MCF 10A (cell line): ENCODE measurements at places on chromosomes 3 and 15.

GRCh38 chr15:78077053-78077870, at the start of gene TBC1D2B:
TBC1D2B (minus strand) TSS chr15:78077711; CDS start chr15:78077652, 59 bp downstream.
- H3K4me1 ChIP-seq = peaks cover 25% of the 10 kb centered on the region
- H3K27me3 ChIP-seq = no peaks in the 10 kb centered on the region
- DNase-seq = peak; percentile 41
- H3K36me3 ChIP-seq = peaks cover under 1% of the 10 kb centered on the region
- peak within 1 kb of the TSS; percentile 92 for H3K4me3 ChIP-seq

GRCh38 chr3:81998139-81998755, 236.8 kb upstream of the GBE1 start:
- peaks cover 6% of the 10 kb centered on the region for H3K4me1 ChIP-seq
- no peak overlapping the region for H3K4me3 ChIP-seq
- no peaks in the 10 kb centered on the region for H3K27me3 ChIP-seq
- H3K36me3 ChIP-seq = no peaks in the 10 kb centered on the region
- H3K27ac ChIP-seq = no peak overlapping the region

DNA sequence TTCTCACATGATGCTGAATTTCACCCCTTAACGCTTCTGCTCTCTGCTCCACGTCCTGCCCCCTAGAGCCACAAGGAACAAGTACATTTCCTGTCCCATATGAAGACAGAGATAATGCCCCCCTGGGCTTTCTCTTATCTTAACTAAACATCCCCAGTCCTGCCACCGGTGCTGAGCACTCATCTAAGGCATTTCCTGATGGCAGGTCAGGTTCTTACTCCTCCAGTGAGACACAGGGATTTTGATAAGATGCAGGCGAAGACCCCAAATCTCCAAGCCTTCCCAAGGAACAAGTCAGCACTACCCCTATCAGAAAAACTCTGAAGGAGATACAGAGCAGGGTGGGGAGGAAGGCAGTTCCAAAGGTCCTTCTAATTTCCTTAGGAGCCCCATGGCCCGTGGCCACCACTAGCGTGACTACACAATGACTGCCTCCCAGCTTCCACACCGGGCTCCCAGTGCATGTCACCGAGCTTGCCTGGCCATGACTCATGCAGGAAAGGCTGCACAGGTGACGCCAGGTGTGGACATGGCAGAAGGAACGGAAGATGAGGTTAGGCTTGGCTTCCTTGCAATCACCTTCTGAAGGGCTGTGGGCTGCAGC, 152.9 kb downstream of the XXYLT1 start:
- no peak overlapping the region for H3K27ac ChIP-seq
- no peaks in the 10 kb centered on the region for H3K27me3 ChIP-seq
- no peaks in the 10 kb centered on the region for H3K36me3 ChIP-seq
- no peaks in the 10 kb centered on the region for H3K4me1 ChIP-seq
- peak; percentile 73 for DNase-seq
- no peak overlapping the region for H3K4me3 ChIP-seq

DNA sequence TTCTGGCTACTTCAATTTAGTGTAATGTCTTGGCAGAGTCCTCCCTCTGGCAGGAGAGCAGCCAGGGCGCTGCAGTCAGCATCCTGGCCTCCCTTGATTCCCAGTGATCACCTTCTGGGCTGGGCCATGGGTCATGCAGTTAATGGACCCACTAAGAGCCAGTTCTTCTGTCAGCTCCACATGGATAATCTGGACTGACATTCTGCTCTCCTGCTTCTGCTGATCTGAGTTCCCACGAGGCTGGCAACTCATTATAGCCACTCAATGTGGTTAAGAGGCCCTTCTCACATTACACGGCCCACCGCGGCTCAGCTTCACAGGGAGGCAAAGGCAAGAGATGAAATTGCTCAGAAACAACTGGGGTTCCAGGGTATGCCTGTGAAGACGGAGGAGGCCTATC, 94.0 kb downstream of the WDR76 start:
- no peaks in the 10 kb centered on the region for H3K36me3 ChIP-seq
- no peak for DNase-seq
- no peak overlapping the region for H3K4me3 ChIP-seq
- no peaks in the 10 kb centered on the region for H3K27me3 ChIP-seq
- H3K27ac ChIP-seq = no peak overlapping the region
- H3K4me1 ChIP-seq = peaks cover 9% of the 10 kb centered on the region

DNA sequence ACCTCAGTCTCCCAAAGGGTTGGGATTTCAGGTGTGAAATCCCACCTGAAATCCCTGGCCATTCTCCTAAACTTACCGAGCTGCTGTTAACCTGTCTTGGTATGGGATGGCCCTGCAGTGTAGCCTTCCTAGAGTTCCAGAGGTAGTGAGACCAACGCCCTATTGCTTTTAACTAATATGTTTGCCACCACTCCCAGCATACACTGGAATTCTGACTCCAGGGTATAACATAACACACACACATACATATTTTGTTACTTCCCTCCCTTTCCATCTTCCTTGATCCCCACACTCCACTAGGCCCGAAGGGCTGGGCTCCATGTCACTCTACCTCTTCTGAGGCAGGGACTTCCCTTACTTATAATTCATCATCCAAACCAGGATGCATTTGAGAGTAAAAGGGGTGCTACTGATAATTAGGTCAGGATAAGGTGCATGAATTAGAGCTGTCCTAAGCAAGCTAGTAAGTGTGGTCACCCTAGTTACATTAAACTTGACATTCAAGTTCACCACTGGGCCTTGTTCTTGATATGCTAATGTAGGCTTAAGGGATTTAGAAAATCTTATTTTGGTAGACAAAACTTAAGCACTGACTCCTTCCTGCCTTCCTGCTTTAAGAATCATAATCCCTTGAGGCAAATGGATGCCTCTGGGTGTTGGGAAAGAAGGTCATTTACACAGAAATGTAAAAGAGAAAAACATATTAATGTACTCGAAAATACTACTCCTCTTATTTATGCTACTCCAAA, 317.6 kb downstream of the MAGI1 start:
- H3K36me3 ChIP-seq = no peaks in the 10 kb centered on the region
- H3K27ac ChIP-seq = no peak overlapping the region
- no peak overlapping the region for H3K4me3 ChIP-seq
- no peak for DNase-seq
- H3K27me3 ChIP-seq = no peaks in the 10 kb centered on the region

DNA sequence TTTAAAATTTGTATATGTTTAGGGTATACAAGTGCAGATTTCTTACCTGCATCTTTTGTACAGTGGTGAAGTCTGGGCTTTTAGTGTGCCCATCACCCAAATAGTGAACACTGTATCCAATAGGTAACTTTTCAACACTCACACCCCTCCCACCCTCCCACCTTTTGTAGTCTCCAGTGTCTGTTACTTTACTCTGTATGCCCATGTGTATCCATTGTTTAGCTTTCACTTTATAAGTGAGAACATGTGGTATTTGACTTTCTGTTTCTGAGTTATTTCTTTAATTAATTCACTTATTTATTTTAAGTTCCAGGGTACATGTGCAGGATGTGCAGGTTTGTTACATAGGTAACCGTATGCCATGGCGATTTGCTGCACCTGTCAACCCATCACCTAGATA, 124.8 kb upstream of the NEO1 start:
- H3K27me3 ChIP-seq = peaks cover 79% of the 10 kb centered on the region
- H3K4me3 ChIP-seq = no peak overlapping the region
- no peak overlapping the region for H3K27ac ChIP-seq
- H3K4me1 ChIP-seq = no peaks in the 10 kb centered on the region

GRCh38 chr15:80060356-80061006, 1.0 kb downstream of the ZFAND6 start:
- peak overlapping the region; percentile 84 for H3K27ac ChIP-seq
- DNase-seq = peak; percentile 60
- H3K4me3 ChIP-seq = peak overlapping the region; percentile 87
- H3K27me3 ChIP-seq = no peaks in the 10 kb centered on the region
- peaks cover 22% of the 10 kb centered on the region for H3K4me1 ChIP-seq

DNA sequence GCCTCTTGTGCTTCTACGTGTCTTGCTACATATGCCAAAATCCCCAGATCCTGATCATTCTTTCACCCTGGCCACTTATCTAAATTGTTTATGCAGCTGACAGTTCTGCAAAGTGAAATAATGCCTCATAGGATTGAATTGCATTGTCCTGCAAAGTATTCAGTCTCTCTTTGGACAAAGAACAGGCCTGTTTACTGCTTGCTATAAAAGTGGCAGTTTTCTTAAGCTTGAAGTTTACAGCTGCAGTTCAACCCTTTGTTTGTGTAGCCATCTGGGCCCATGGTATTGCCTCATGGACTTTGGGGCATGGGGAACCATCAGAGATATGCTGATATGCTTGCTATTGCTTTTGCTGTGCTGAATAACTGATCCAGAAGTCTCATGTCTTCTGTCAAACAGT, 523.2 kb downstream of the OTOL1 start:
- no peaks in the 10 kb centered on the region for H3K36me3 ChIP-seq
- DNase-seq = no peak
- no peak overlapping the region for H3K27ac ChIP-seq
- no peak overlapping the region for H3K4me3 ChIP-seq
- no peaks in the 10 kb centered on the region for H3K4me1 ChIP-seq

DNA sequence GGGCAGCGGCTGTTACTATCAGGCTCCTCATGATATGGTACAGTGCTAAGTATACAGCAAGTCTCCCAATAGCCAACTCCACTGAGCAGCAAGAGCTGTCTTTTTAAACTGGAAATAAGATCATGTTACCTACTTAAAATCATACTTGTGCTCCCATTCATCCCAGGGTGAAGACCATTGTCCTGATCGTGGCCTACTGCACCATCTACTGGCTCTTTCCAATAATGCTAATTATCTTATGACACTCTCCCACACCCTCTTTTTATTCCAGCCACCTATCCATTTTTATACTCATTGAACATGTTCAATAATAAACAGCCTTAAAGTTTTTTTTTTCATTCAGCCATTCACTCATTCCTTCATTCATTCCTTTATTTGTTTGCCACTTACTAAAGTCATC, 117.7 kb downstream of the GBE1 start:
- no peaks in the 10 kb centered on the region for H3K36me3 ChIP-seq
- H3K4me1 ChIP-seq = no peaks in the 10 kb centered on the region
- DNase-seq = peak; percentile 38
- no peak overlapping the region for H3K4me3 ChIP-seq
- H3K27me3 ChIP-seq = no peaks in the 10 kb centered on the region
- H3K27ac ChIP-seq = no peak overlapping the region

- H3K36me3 ChIP-seq = no peaks in the 10 kb centered on the region
- H3K4me1 ChIP-seq = no peaks in the 10 kb centered on the region
- no peak overlapping the region for H3K27ac ChIP-seq
- no peak for DNase-seq
- no peak overlapping the region for H3K4me3 ChIP-seq
- H3K27me3 ChIP-seq = peaks cover 10% of the 10 kb centered on the region
Measured at GRCh38 chr3:156171281-156172267, 51.2 kb downstream of the KCNAB1 start.

DNA sequence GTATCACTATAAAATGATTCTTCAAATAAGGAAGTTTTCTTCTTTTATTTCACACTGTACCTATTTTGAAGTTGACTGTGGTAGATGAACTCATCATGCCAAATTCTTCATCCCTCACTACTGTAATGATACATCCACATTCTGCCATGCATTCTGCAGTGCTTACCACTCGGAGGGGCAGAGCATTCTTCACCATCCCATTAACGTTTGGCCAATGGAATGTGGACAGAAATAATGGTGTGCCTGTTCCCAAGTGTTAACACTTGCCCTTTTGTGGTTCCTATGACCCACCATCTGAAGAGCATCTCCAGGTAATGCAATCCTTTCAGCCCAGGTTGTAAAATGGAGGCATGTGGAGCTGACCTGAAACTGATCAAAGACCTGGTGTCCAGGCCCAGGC, 18.6 kb downstream of the GOLIM4 start:
- H3K4me1 ChIP-seq = peaks cover 10% of the 10 kb centered on the region
- H3K36me3 ChIP-seq = peaks cover 10% of the 10 kb centered on the region
- no peaks in the 10 kb centered on the region for H3K27me3 ChIP-seq

DNA sequence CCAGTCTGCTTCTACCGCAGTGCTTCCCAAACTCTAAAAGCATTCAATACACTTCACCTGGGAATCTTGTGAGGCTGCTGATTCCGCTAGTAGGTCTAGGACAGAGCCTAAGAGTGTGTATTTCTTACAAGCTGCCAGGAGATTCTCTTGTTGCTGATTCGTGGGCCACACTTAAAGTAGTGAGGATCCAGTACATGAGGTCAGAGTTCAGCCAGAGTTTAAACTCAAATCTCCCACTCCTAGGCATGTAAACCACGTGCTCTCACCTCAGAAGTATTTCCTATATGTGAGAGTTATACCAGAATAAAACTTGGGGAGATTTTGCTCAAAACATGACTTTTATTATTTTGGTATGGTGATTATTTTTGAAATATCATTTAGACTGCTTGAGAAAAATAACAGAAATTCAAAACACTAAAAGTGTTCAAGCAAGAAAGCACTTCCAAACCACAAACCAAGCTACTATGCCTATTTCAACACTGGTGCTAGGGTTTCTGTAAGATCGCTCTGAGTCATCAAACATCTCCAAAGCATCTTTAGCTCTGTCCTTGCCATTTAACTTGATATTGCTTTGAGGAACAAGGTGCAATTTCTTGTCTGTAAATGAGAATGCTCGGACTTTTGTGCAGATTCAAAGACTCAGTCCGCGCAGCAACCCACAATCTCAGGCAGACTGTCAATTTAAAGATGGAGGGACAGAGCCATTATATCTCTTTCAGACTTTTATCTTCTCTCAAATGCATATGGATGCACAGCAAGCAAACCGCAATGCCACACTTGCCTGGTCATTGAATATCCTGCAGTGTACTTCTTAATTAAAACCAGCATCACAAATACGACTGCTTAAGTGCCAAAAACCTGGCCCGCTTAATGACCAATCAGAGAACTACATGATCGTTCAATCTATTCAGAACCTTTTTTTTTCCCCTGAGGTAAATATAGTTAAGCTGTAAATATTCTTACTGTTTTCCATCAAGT, 59.8 kb downstream of the AGTR1 start:
- H3K4me1 ChIP-seq = peaks cover 6% of the 10 kb centered on the region
- peaks cover 51% of the 10 kb centered on the region for H3K27me3 ChIP-seq
- no peaks in the 10 kb centered on the region for H3K36me3 ChIP-seq
- H3K4me3 ChIP-seq = no peak overlapping the region
- no peak overlapping the region for H3K27ac ChIP-seq

GRCh38 chr15:41905036-41905793, 11.4 kb upstream of the SPTBN5 start:
- no peak overlapping the region for H3K4me3 ChIP-seq
- no peaks in the 10 kb centered on the region for H3K4me1 ChIP-seq
- H3K36me3 ChIP-seq = peaks cover 29% of the 10 kb centered on the region

GRCh38 chr3:42819351-42819965, 10.2 kb downstream of the ACKR2 start:
- peak; percentile 58 for DNase-seq
- H3K27me3 ChIP-seq = no peaks in the 10 kb centered on the region
- no peaks in the 10 kb centered on the region for H3K36me3 ChIP-seq
- H3K4me3 ChIP-seq = no peak overlapping the region
- H3K4me1 ChIP-seq = peaks cover 38% of the 10 kb centered on the region

DNA sequence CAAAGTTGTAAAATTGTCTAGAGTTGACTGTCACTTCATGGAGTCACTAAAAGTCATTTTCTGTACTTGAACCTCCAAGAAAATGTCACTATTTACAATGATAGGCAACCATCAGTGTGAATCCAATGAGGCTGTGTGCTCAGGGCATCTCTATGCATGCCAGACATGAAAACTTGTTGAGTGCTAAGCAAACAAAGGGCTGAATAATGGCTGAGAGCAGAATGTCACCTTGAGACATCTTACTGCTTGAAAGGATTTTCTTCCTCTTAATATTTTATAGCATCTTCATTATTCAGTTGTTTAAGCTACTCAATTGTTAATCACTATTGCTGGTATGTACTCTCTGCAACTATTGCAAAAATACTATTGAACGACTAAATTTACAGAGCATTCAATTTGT, 184.7 kb downstream of the PLCH1 start:
- no peaks in the 10 kb centered on the region for H3K36me3 ChIP-seq
- no peak for DNase-seq
- H3K4me1 ChIP-seq = no peaks in the 10 kb centered on the region
- no peaks in the 10 kb centered on the region for H3K27me3 ChIP-seq
- no peak overlapping the region for H3K4me3 ChIP-seq
